ENCODE measurements at places on chromosomes 4 and X. TPM values are rescaled to one million over a fixed set of nuclear protein-coding genes. Genes with fewer than 3 reads are reported as not detected.

DNA sequence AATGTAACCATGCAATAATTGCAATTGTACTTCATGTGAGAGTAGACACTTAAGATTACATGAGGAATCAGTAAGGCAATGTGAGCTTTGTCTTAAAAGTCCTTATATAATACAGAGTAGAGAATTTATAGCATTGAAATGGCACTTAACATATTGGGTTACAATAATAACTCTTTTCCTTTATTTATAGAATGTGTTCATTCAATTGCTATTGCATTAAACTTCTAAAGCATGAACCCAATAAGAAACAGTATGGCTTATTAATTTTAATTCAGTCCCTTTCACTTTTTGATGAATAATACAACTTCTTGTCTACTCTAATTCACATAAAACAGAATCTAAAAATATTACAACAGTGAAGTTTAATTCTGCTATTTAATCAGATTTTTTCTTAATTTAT, 174.2 kb upstream of the PABPC4L start:
- DNase-seq: no peak

DNA sequence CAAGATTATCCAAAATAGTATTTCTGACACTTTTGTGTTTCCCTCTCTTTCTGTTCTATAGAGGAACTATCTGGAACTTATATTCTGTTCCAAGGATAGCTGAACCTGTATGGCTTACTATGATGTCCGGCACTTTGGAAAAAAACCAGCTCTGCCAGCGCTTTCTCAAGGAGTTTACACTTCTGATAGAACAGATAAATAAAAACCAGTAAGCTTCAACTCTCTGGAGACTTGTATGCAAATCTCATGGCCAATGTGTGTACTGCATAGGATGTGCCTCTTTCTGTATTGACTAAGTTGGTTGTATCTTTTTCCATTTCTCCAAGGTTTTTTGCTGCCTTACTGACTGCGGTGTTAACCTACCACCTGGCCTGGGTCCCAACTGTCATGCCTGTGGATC, 92.5 kb downstream of the FNIP2 start:
- DNase-seq: no peak

GRCh38 chr4:167873496-167873895, 218.8 kb upstream of the ANXA10 start:
- DNase-seq: no peak

DNA sequence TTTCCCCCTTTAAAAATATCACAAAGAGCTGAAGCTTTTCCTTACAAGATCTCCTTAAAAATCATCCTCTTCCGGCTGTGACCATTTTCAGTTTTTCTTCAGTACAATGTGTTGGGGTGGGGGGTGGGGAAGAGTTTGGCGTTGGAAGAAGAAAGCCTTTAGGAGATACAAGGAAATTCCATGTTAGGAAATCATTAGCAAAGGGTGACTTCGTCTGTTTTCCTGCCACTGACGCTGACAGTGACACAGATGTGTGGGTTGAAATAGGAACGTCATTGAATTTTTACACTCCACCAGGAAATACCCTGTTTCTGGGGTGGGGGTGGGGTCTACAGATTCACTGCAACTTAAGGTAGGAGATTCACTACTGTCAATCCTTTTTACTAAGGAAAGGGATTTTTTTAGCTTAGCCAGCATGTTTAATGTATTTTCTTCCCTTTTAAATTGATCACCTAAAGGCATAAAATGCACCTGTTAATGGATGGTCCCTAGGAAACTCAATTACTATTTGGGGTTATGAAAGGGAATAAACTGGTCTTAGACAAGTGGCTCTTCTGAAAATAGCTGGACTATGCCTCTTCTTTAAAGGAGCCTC, 3.9 kb downstream of the MAMLD1 start:
- DNase-seq: no peak

GRCh38 chr4:68673143-68673542, 2.7 kb upstream of the UGT2B15 start:
- DNase-seq: no peak

DNA sequence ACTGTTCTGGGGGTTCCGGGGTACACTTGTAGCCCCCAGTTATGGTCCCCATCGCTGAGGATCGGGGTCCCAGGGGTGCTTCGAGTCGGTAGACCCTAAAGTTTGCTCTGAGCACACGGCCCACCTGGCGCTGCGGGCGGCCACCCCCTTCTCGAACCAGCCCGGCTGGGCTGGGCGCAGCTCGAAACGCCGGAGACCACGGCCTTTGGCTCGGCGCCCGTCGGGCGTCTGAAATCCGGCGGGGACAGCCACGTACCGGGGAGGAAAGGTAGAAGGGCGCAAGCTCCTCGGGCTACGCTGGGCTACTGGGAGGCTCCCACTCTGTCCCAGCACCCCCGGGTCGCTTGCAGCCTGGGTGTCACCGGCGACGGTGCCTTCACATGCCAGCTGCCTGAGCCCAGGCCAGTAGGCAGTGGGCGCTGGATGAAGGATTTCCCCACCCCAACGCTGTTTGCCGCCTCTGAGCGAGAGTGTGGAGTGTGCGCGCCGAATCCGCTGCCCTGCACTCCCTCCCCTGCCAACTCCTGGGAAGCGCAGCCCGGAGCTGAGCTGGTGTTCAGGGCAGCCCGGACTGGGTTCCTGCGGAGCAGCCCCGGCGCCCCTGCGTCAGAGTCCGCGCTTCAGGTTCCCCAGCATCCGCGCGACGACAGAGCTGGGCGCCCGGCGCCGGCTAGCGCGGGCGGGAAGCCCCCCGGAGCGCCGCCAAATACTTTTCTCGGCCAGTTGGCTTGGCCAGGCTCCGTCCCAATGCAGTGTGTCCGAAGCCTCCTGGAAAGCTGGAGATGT, 637 bp downstream of the MAMLD1 start:
- no peak for DNase-seq

GRCh38 chrX:68647156-68647957, at the start of gene STARD8:
Gene STARD8 (plus strand): TSS chrX:68647666. CDS start chrX:68647883, 217 bp downstream.
- DNase-seq: peak; percentile 28

Gene STATH
- 0.41 TPM for polyA plus RNA-seq

DNA sequence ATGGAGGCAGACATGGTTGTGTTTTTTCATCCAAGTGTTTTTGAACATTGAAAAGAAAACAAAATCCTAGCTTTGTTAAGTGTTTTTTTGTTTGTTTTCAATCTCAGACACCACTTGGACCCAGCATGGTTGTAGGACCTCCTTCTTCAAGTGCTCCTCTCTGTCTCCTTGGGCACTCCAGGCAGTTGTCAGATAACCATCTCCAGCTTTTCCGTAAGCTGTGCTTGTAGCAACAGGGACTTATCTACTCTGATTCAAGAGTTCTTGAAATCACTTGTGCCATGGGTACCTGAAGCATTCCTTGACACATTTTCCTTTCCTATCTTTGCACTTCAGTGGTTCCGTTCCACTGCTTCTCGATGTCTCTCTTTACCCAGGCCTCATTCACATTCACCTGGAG, 334.9 kb upstream of the DDX53 start:
- no peak for DNase-seq

Gene HEPH
- 64.4 TPM for polyA plus RNA-seq

DNA sequence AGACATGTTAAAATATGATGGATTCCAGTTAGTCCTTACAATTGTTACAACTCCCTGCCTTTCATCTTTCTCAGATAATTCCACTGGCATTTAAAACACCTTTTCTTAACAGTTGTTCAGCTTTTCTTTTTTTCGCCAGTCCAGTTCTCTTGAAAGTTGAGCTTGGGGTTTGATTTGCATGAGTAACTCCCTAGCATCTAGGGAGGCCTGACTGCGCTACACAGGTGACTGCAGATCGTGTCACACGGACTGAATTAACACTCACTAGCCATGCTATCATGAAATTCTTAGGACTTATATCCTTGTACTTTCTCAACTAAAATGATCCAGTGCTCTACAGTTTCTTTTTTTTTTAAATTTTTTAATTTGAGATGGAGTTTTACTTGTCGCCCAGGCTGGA, 69.8 kb downstream of the ARHGAP24 start:
- peak; percentile 29 for DNase-seq

Data from left renal cortex interstitium (tissue), 4 donors.